ENCODE measurements at places on chromosomes 7 and 10.

DNA sequence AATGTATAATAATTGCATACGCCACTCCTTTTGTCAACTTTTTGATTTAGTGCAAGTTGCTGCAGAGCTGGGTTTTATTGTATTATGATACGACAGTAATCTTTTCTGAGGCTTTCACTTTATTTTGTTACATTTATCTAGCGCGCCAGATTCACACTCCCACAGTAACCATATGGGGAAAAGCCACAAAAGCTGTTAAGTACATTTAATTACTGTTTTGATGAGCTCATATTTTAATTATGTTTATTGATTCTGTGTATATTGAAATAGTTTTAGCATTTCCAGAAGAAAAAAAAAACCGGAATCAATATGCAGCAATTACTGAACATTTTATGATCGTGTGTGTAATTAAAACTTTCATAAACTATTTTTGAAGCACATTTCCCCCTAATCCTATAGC, 118.5 kb downstream of the RAB11FIP2 start:
- DNase-seq: no peak

DNA sequence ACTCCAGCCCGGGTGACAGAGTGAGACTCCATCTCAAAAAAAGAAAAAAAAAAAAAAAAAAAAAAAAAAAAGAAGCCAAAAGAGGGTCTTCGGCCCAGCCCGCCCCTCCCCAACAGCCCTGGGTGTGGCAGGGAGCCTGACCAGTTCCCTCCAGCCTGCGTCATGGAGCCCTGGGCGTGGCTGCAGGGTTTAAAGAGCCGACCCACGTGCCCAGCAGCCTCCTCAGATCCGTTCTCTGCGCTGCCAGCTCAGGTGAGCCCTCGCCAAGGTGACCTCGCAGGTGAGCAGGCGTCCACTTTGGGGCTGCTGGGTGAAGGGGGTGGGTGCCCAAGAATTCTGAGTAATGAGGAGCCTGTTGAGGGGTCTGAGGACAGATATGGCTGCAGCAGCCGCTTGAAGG, at the start of gene FXYD4:
TSS of gene FXYD4 (plus strand) at position 219 of the 400 bp plus-strand sequence. CDS start 2,111 bp downstream, outside the sequence.
- no peak for DNase-seq

GRCh38 chr10:17564911-17565310, 52.3 kb downstream of the HACD1 start:
- no peak for DNase-seq

DNA sequence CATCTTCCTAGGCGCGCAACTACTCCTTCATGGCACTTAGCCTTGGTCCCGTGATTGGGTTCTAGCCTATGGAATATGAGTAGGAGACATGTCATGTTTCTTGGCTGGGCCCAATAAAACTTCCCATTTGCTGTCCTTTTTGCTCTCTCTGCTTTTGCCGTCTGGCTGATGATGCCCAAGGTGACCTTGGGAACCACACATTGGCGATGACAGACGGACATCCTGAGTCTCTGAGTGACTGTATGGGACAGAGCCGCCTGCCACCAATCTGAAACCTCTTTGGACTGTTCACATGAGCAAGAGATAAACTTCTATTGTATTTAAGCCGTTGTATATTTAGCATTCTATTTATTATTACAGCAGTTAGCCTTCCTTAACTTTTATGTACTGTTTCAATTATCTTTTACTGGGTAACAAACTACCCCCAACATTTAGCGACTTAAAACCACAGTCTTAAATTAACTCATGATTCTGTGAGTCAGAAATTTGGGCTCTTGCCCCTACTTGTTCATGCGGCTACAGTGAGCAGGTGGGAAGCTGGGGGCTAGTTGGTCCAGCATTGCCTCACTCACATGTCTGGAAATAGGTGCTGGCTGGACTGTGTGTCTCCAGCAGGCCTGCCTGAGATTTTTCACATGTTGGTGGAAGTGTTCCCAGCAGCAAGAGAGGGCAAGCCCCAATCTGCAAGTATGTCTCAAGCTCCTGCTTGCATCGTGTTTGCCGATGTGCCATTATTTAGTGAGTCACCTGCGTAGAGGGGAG, 71.7 kb downstream of the NOD1 start:
- no peak for DNase-seq

- DNase-seq: no peak
Observed at GRCh38 chr7:80335511-80336231, 176.2 kb downstream of the GNAT3 start.

DNA sequence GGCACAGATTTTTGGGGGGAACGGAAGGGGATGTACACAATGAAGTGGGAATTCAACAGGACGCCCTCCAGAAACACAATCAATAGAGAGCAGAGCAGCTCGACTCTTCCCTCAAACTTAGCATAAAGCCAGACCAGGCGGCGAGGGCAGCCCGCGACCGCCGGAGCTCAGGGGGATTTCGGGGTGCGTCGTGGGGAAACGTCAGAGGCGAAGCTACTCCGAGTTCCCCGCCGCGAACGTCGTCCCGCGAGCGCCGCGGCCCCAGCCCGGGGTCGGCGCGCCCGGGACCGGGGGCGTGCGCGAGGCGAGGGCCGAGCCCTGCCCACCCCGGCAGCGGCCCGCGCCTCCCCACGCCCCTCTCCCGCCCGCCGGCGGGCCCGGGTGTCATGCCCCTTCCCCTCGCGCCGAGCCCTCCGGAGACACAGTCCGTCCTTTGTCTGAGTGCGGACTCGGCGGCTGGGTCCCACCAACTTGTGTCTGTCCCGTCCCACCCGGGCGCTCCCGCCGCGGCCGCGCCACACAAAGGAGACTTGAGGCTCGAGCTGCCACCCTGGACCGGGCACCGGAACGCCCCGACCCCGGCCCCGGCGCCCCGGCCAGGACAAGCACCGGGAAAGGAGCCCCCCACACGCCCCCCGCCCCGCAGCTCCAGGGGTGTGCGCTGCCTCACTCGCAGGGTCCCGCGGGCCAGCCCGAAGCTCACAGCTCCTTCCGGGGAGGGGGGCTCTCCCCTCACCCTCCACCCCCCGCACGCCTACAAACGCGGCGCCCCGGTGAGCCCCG, 634 bp downstream of the EZH2 start:
- peak; percentile 34 for DNase-seq

GRCh38 chr7:134737566-134738345, 41.7 kb upstream of the CALD1 start:
- peak; percentile 8 for DNase-seq

DNA sequence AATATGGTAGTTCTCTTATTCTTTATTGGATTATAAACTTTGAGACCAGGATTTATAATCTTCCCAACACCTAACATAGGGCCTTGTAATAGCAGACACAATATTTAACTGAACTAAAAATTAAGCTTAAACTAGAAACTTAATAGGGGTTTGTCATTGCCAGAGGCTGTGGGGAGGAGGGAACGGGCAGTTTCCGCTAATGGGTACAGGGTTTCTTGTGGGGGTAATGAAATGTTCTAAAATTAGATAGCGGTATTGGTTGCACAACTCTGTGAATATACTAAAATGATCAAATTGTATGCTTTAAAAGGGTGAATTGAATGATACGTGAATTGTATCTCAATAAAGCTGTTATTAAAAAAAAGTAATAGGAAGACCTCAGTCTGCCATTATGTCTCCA, 45.4 kb downstream of the NT5C2 start:
- no peak for DNase-seq

GRCh38 chr10:8811201-8811600, 756.7 kb downstream of the GATA3 start:
- no peak for DNase-seq

GRCh38 chr7:37367010-37367409, 81.7 kb downstream of the ELMO1 start:
- no peak for DNase-seq

DNA sequence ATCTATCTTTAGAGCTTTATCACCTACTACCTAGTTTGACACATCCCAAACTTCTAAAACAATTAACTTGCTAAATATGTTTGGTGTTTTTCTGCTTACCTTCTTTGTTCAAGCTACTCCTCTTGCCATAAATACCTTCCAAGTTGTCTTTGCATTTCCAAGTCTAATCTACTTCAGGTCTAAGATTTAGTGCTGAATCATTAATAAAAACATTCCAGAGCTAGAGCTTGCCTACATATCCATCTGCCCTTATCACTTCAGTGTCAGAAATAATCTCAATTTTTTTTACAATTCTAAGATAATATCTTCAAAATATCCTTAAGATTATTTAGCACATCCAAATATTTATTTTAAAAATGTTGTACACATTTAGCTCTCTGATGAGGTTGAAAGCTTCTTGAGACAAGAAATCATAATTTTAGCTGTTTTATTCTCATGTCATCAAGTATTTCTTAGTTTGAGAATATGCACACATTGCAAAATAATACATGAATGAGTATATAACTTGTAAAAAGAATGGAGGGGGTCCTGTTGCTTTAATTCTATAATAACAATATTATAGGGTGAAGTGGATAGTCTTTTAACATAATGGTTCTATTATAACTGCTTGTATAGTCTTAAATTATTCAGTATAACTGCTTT, 466.3 kb downstream of the SEMA3D start:
- no peak for DNase-seq

GRCh38 chr7:98969386-98969785, 91.1 kb downstream of the TRRAP start:
- DNase-seq: no peak

DNA sequence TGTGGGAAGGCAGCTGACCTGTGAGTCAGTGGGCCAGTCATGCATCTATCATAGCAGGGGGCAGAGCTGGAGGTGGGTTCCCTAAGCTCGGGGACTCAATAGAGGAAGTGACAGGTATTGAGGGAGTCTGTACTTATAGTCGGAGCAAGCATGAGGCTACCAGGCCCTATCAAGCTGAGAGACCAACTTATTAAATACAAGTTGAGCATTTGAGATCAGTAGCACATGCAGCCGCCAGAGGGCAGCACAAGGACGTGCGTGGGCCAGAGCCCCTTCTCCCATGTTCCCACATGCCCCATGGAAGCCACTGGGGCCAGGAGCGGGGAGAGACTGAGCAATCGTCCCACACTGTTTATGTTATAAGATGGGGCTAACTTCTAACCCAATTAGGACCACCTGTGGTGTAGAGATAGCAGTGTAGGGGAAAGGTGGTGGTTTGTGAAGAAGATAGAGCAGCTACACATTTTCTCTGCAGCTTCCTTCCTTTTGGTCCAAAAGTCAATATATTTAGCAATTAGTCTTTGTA, 13.0 kb upstream of the STK31 start:
- DNase-seq: peak; percentile 47

DNA sequence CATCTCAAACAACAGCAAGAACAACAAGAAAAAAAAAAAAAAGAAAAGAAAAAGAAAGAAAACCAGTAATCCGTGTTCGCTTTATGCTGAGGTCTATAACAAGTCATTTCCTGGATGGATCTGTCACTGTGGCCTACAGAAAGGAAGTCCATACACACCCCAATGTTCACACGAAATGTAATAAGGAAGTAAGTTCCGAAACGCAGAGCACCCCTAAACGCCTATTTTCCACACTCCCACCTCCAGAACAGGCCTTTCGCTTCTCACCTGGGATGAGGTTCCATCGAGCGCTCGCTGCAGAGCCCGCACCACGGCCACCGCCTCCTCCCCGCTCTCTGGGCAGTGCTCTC, 735 bp downstream of the ZNF394 start:
- DNase-seq: no peak

- no peak for DNase-seq
Observed at GRCh38 chr10:58278274-58278961, 9.5 kb downstream of the CISD1 start.

DNA sequence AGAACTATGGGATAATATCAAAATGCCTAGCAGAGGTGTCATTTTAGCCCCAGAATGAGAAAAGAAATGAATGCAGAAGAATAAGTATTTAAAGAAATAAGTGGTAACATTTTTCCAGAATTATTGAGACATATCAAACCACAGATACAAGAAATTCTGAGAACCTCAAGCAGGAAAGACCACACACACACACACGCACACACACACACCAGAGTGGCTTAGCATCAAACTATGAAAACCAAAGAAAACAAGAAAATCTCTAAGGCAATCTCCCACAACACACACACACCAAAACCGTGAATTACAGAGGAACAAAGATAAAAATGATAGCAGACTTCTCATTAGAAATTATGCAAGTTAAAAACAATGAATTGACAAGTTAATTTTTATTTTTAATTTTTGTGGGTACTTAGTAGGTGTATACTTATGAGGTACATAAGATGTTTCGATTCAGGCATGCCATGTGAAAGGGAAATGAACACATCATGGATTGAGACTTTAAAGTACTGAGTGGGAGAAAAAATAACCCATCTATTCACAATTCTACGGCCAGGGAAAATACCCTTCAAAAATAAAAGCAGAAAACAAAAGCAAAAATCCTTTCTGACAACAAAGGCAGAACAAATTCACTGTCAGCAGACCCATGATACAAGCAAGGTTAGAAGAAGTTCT, 14.6 kb downstream of the PPIF start:
- DNase-seq: no peak

- no peak for DNase-seq
Observed at GRCh38 chr7:142709921-142710320, 39.4 kb upstream of the PRSS1 start.

DNA sequence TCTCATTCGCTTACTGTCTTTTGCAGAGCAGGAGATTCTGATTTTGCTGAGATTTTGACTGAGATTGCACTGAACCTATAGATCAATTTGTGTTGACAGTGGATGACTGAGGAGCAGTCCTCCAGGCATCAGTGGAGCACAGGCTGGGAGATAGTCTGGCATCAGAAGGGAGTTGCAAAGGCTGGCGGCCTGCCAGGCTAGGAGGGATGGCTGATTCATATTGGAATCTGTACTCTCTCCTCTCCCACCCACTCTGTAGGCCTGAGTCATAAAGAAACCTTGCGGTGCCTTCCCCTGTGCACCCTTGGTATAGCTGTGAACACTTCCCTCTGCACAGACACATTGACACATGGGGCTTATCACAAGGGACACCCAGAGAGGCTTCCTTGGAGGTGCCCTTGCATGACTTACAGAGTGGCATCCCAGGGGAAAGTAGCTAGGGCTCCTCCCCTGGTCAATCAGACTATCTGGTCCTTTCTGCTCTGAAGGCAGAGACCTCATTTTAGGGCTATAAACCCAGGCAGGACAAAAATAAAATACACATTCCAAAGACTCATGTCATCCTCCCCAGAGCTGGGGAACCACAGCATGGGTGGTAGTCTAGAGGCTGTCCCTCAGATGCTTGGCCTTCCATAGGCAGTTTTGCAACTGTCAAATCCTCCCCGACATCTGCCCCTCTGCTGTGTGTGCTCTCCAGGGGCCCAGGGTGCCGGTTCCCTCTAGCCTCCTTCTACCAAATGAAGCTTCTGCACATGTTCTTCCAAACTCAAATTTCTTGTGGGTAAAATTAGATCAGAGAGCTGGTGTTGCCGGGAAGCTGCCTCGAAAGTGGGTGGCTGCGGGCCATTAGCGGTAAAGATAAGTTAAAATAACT, 37.4 kb upstream of the EEPD1 start:
- peak; percentile 78 for DNase-seq

- DNase-seq: no peak
Observed at GRCh38 chr10:43825984-43826383, 177.3 kb upstream of the ZNF32 start.

GRCh38 chr7:79398138-79398749, 55.2 kb downstream of the MAGI2 start:
- DNase-seq: no peak

DNA sequence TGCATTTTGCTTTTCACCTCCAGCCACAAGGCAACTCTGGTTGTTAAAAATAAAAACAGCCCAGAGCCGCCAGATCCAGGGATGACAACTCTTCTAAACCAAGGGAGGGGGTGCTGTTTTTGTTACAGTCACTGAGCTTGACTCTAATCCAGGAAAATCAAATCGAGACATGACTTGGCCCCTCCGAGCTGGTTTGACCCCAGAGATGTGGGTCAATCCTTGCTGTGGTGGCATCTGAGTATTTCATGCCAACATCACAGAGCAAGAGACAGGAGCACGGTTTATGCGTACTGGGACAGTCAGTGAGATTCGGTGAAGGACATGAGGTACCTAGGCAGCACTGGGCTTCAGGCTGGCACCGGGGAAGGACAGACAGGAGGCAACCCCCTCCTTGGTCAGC, 88.8 kb upstream of the ZMIZ1 start:
- no peak for DNase-seq

Data from stimulated activated CD8-positive, alpha-beta memory T cell treated with anti-CD3 and anti-CD28 coated beads, Interleukin-2, amount 100 ng/mL, for 48 hours (primary cell).